Prostate gland (tissue), 2 donors: ENCODE measurements at places on chromosomes 1 and 21. TPM values are rescaled to one million over a fixed set of nuclear protein-coding genes. Genes with fewer than 3 reads are reported as not detected.

Gene TNFRSF8
- total RNA-seq, result 4.7 TPM

Gene TSPEAR
- total RNA-seq, result not detected

Gene MAP1LC3C
- not detected for total RNA-seq

Gene GREM2
- 1.6 TPM for total RNA-seq

Gene NOS1AP
- 11.0 TPM for total RNA-seq

Gene UTS2
- not detected for total RNA-seq

Gene TSHB
- total RNA-seq, result not detected

Gene FCRL4
- total RNA-seq, result 0.28 TPM
